GF-D8 (cell line): ENCODE measurements at places on chromosomes 16 and 17.
A peak's percentile ranks its signal among the peaks of the same experiment; 100 is the strongest.

DNA sequence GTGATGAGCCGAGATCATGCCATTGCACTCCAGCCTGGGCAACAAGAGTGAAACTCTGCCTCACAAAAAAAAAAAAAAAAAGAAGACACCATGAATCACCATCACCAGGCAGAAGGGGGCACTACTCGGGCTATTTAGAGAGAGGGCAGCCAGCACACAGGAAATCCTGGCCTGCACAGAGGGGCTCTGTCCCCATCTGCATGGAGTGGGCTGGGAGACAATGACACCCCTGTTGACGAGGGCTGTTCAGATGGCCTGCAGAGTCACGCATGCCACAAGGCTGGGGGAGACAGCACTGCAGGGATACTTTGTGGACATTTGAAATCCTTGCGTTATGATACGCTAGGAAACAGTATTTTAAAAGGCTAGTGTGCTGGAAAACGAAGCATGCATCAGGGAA lies 48.3 kb downstream of the CUEDC1 start:
- DNase-seq: no peak

GRCh38 chr17:72373910-72374741 lies 253.3 kb downstream of the SOX9 start:
- DNase-seq: no peak

- DNase-seq: no peak
These were observed 282.5 kb upstream of the FOXF1 start for GRCh38 chr16:86227801-86228200.

- no peak for DNase-seq
These were observed 138.8 kb downstream of the PRKCA start for GRCh38 chr17:66441101-66441661.

- DNase-seq: no peak
These were observed 118.2 kb upstream of the SMURF2 start for GRCh38 chr17:64780096-64781013.

DNA sequence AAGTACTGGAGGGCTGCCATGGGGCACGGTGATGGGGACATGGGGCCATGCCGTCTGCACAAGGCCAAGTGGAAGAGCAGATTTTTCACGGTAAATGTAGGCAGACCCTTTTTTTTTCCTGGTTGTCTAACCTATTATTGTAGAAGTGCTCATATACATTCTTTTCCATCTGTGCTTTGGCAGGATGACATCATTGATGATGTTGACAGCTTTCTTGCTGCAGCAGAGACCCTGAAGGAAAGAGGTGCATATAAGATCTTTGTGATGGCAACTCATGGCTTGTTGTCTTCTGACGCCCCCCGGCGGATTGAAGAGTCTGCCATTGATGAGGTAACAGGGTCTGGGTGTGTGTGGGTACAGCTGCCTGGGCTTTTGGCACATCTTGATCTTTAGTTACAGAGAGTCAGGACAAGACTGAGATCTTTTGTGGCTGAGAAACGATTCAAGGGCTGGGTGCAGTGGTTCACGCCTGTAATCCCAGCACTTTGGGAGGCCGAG lies 23.3 kb upstream of the SLC5A10 start:
- DNase-seq: no peak

DNA sequence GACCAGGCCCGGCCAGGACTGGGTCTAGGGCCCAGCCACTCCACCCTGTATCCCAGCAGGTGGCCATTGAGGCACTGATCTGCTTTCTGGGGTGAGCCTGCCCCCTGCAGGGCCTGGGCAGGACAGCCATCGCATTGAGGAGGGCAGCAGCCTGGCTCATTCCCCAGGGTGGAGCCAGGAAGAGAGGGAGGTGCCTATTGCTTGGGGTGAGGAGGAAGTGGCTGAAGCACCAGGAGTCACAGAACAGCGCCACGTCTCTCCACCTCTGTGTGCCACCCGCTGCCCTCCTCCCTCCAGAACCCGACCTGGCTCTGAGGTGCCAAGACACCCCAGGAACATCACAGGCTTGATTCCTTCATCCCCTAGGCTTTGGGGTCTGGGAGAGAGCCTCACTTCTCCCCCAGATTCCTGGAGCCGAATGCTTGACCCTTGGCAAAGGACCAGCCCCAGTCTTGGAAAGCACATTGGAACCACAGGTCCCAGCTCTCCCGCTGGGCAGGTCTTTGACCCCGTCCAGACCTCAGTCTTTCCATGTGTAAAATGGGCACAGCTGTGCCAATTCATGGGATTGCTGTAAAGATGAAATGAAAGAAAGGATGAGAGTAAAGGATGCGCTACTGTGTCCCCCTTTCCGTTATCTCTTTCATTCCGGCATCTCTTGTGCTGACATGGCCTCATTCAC lies 7.2 kb upstream of the KRT36 start:
- DNase-seq: peak; percentile 7
